ENCODE measurements at places on chromosomes 13 and 19.

DNA sequence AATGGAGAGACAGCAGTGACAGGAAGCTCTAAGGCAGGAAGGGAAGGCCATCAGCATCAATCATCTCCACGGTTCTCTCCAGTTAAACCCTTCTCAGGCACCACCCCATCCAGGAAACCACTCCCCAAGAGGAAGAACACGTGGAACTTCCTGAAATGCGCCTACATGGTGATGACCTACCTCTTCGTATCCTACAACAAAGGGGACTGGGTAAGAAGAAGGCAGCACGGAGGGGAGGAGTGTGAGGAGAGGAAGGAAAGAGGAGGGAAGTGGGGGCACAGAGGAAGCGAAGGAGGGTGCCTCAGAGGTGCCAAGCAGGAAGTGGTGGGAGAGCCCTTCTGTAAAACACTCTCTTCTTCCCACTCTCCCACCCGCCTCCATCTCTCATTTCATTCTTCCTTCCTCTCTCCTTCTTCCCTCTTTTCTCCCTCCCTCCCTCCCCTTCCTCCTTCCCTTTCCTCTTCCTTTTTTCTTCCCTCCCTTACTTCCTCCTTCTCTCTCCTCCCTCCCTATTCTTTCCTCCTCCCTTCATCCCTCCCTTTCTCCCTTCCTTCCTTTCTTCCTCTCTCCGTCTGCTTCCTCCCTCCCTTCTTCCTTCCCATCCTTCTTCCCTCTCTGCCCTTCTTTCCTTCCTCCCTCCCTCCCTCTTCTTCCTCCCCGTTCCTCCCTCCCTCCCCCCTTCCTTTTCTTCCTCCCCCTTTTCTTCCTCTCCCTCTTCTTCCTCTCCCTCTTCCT is 12.6 kb downstream of the ZSCAN5A start:
- no peak for DNase-seq

GRCh38 chr13:31803311-31803710 is 64.0 kb downstream of the RXFP2 start:
- DNase-seq: no peak

DNA sequence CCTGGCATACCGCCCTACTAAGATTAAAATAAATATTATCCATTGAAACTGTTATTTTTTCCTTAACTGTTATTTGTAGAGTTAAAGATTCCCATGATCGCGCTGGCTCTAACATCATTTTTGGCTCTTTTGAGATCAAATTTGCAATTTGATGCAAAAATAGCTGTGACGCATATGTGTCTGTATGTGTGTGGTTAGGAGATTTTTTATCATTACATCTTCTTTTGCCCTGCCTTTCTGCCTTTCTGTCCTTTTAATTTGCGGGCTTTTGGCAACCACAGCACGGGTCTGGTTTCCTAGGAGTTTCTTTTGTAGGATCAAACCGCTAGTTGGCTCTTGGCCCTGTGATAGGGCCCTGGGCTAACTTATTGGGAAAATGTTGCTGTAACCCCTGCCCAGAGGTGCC is 37.3 kb upstream of the ALOX5AP start:
- no peak for DNase-seq

DNA sequence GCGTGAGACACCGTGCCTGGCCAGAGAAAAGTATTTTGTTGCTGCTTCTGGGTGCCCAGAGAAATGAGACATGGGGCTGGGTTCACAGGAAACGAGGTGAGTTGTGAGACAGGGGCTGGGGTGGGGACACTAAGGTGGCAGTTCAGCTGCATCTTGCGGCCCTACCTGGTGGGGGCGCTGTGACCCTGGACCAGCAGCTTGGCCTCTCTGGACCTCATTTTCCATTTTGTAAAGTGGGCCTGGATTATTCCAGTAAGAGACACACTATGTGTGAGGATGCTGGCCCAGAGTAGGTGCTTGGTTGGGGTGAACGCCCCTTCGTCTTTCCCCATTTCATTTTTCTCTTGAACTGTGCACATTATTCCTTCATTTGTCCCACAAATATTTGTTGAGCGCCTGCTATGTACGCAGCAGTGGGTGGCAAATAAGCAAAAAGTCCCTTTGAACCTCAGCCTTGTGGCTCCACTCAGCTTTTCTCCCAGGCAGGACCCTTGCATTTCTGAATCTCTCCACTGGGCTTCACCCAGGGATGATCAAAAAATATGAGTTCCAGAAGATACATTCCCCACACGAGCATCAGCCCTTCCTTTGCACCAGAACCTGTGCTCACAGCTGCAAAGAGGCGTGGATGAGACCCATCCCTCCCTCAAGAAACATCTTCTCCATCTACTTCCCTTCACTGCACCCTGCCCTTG is 26.6 kb upstream of the OR10H1 start:
- peak; percentile 44 for DNase-seq

DNA sequence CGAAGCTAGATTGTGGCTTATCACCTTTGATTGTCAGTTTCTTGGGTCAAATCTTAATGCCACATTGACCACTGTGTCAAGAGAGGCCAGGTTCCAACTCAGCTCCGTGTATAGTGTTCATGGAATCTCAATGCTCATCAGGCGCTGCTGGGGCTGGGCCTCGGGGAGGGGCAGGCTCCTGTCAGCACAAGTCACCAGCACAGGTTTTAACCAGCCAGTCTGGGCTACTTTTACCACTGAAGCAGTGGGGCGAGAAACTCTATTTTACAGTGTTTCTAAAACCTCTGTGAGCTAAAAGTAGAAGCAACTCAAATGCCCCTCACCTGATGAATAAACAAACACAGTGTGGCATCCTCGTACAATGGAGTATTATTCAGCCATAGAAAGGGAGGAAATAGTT is 118.7 kb upstream of the GJB6 start:
- DNase-seq: no peak

DNA sequence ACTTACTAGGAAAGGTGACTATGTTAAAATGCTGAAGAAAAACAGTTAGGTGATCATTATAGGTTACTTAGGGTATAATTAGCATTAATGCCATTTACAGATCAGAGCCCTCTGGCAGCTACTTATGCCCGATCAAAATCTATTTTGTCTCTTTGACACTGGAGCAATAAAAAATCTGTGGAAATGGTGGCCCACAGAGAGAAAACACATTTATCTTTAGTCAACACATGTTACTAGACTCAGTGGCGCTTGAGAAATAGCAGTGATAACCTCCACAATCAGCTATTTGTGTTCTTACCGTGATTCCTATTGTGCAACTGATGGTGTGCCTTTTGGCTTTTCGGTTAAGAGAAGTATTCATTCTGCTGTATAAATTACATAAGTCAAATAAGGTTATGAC is 1519.6 kb downstream of the PCDH9 start:
- no peak for DNase-seq

- no peak for DNase-seq
These were observed 52.7 kb upstream of the TEX29 start for GRCh38 chr13:111267784-111268183.

DNA sequence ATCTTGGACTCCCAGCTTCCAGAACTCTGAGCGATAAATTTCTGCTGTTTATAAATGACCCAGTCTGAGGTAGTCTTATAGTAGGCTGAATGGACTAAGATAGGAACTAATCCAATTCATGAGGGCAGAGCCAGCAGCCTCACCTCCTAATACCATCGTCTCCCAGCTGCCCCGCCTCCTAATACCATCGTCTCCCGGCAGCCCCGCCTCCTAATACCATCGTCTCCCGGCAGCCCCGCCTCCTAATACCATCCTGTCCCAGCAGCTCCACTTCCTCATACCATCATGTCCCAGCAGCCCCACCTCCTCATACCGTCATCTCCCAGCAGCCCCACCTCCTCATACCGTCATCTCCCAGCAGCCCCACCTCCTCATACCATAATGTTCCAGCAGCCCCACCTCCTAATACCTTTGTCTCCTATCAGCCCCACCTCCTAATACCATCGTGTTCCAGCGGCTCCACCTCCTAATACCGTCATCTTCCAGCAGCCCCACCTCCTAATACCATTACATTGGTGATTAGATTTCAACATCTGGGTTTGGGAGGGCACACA is 2.4 kb upstream of the ARGLU1 start:
- DNase-seq: no peak

- DNase-seq: peak; percentile 33
These were observed 1438.1 kb downstream of the UQCRFS1 start for GRCh38 chr19:27774827-27775226.

- DNase-seq: no peak
These were observed 13.6 kb upstream of the HAS1 start for GRCh38 chr19:51737389-51737788.

GRCh38 chr13:103466761-103467160 is 400.5 kb upstream of the SLC10A2 start:
- DNase-seq: no peak

GRCh38 chr13:24215126-24215525 is 54.6 kb downstream of the SPATA13 start:
- DNase-seq: no peak

GRCh38 chr13:97367016-97367822 is 66.8 kb upstream of the RAP2A start:
- DNase-seq: no peak

- no peak for DNase-seq
These were observed 209.6 kb downstream of the OLFM4 start for GRCh38 chr13:53238261-53238660.
